ENCODE measurements at places on chromosomes 1 and 21. TPM values are rescaled to one million over a fixed set of nuclear protein-coding genes. Genes with fewer than 3 reads are reported as not detected.

GRCh38 chr1:38712046-38712445 lies 147.5 kb downstream of the RRAGC start:
- ATAC-seq, result no peak

GRCh38 chr1:63917571-63918417 lies 144.0 kb downstream of the ROR1 start:
- ATAC-seq, result no peak

Gene LEPROT
- total RNA-seq, result 33.4 TPM

DNA sequence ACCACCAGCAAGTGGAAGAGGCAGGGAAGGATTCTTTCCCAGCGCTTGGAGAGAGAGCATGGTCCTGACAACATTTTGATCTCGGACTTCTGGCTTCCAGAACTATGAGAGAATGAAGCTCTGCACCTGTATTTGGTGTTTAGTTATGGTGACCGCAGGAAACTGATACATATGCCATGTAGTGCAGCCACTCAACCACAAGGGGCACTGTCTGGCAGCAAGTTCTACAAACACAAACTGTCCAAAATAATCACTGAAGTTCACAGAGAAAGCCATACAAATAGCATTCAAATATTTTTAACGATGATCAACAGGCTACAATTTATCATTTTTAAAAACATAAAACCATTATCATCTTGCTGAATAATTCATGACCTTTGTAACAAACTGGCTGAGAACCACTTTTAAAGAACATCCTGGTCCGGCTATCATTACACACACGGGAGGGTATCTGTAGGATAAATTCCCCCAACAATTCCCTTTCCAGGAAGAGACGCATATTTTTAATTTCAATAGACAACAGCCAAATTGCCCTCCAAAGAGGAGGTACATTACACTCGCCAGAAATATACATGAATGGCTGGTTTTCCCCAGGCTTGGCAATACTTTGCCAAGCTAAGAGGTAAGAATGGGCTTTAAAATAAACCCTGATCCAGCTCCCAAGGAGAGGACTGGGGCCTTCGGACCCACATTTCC lies 9.2 kb upstream of the CBR3 start:
- ATAC-seq, result peak; percentile 38

DNA sequence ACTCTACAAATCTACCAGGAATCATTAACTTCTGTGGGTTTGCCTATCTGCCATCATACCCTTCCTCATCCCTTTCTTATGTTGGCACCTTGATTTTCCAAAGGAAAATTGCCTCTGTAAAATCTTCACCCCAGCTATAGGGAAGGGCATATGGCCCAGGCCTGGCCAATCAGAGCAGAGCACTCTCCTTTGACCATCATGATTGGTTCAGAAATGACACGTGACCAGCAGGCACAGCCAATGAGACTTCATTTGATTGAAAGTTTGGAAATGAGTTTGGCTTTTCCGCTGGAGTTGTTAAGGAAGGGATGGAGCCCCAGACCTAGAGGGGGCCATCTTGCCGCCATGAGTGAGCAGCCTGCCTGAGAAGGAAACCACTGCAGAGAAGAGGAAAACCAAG lies 35.1 kb upstream of the IFFO2 start:
- no peak for ATAC-seq

Gene CLDN8
- not detected for total RNA-seq

- ATAC-seq, result no peak
These were observed 38.8 kb upstream of the PLA2G5 start for GRCh38 chr1:20031161-20031560.

DNA sequence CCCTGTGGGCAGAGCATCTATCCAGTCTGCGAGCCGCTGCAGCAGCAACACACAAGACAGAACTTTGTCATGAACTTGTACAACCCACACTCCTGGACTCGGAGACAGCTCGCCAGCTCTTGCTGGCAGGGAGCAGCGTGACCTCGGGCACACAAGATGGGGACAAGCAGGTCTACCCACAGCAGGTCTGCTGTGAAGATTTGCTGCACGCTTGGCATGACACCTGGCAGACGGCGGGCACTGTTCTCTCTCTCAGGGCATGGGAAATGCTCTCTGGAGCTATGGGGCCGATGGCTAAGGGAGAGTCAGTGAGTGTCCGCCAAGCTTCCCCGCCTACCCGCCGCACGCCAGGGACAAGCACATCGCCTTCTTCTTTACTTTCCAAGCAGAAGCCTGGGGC lies 90.0 kb downstream of the STUM start:
- no peak for ATAC-seq

Gene LPAR3
- total RNA-seq, result not detected

Gene IL20
- not detected for total RNA-seq

- ATAC-seq, result no peak
These were observed 179.6 kb upstream of the ESRRG start for GRCh38 chr1:216902669-216903381.

Gene BLACAT1
- 0.95 TPM for total RNA-seq

- no peak for ATAC-seq
These were observed 1.3 kb downstream of the DLGAP3 start for GRCh38 chr1:34928066-34928696.

- no peak for ATAC-seq
These were observed 176.7 kb downstream of the OLFM3 start for GRCh38 chr1:101820071-101820470.

- no peak for ATAC-seq
These were observed 144.5 kb downstream of the OMA1 start for GRCh38 chr1:58401991-58402390.

- peak; percentile 61 for ATAC-seq
These were observed 545 bp downstream of the PATJ start for GRCh38 chr1:61742620-61743430.

DNA sequence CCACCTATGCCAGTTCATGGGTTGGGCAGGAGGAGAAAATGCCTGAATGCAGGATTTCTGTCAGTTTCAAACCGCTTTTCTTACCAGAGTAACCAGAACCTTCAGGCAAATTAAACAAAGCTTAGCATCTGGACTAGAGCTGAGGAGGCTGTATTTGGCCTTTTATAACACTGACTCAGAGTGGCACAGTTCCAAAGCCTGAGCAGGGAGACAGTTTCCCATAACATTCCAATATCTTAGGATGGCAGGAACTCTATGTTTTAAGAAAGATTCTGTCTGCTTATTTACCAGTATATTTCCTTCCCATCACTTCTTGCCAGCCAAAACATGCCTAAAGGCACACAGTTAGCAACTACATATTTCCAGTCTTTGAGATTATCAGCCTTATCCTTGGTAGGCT lies 46.8 kb downstream of the UBR4 start:
- ATAC-seq, result no peak

Gene PTGFR
- not detected for total RNA-seq

GRCh38 chr1:58784758-58785441 lies 1.1 kb upstream of the JUN start:
- peak; percentile 6 for ATAC-seq

- no peak for ATAC-seq
These were observed 48.8 kb downstream of the SLC9C2 start for GRCh38 chr1:173554089-173554488.

Gene NCDN
- 37.1 TPM for total RNA-seq

GRCh38 chr1:33482412-33482811 lies 10.0 kb downstream of the ZSCAN20 start:
- no peak for ATAC-seq

Gene PTP4A2
- total RNA-seq, result 351 TPM

GRCh38 chr1:3161176-3161840 lies 92.3 kb downstream of the PRDM16 start:
- no peak for ATAC-seq

Gene ARID4B
- 61.2 TPM for total RNA-seq

DNA sequence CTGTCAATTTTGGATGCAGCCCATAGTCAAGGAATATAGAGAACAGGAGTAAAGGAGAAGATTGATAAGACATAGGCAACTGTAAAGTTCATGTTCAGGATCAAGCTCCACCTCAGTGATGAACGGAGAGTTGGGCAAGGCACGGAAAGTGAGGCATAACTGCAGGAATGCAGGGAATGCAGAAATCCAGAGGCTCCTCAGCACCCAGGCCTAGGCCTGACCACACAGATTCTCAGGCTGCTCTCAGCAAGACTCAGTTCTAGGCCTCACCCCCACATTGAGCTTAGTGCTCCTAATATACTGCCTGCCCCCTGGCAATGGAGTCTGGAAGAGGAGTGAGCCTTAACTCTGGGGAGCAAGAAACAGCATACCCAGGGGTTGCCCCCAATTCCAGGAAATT lies 36.3 kb upstream of the S1PR1 start:
- ATAC-seq, result no peak

GRCh38 chr21:35191128-35191527 lies 142.0 kb upstream of the RUNX1 start:
- no peak for ATAC-seq
